ENCODE measurements at places on chromosomes 7 and 10.

GRCh38 chr10:18214691-18215563, 74.7 kb downstream of the CACNB2 start:
- no peak for DNase-seq

DNA sequence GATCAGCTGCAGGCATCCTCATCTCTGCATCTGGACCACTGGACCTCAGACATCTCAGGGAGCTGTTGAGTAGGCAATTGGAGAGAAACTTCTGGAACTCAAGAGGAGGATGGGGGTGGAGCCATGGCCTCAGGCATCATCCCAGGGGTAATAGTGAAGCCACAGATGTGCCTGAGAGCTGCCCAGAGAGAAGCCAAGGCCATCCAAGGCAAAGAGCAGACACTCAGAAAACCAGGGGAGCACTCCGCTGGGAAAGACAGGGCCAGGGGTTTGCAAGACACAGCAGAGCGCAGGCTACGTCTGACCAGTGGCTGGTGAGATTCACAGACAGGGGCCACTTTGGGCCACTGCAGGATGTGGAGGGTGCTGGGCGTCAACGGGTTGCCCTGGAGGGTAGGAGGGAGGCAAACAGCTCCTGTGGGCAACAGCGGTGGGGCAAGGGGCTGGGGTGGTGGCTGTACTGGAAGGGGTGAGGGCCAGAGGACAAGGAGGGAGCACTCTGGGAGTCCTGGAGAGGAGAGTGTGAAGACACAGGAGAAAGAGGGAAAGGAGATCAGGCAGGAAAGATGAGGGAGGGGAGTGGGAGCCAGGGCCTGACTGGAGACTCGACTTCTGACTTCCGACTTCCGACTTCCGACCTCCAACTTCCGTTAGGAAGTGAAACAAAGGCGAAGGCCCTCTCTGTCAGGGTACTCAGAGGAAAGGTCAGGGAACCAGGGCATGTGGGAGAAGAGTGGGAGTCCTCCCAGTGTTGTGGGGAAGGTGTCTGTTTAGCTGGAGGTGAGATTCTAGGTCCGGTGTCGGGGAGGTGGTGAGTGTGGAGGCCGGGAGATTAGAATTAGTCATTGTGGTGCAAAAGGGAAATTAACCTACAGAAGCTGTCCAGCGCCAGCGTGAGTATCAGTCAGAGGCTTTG, 69.7 kb upstream of the ANTXRL start:
- DNase-seq: no peak

- DNase-seq: no peak
These were observed 19.2 kb downstream of the LHPP start for GRCh38 chr10:124480860-124481259.

GRCh38 chr7:113099284-113099919, 12.8 kb upstream of the GPR85 start:
- no peak for DNase-seq

DNA sequence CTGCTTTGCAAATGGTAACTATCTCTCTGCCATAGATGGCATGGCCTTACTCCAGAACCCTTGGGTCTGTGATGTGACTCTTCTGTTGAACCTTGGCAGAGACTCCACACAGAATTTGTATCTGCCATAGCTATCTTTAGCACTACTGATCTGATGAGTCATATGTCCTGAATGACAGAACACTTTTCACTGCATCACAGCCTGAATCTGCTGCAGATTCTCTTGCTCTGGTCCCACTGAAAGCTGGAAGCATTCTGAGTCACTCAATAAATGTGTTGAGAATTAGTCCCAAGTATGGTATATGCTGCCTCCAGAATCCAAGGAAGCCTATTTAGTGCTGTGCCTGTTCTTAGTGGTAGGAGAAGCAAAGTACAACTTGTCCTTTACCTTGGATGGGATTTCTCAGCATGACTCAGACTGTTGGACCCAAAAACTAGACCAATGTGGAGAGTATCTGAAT, 39.5 kb upstream of the ANKRD1 start:
- no peak for DNase-seq

- no peak for DNase-seq
These were observed 222.1 kb downstream of the ARL4A start for GRCh38 chr7:12909483-12909882.
